ENCODE measurements at places on chromosomes 2 and 18. TPM values are rescaled to one million over a fixed set of nuclear protein-coding genes. Genes with fewer than 3 reads are reported as not detected.

GRCh38 chr2:43759195-43759594, 14.6 kb upstream of the DYNC2LI1 start:
- H3K4me3 ChIP-seq, result no peak overlapping the region
- no peaks in the 10 kb centered on the region for H3K4me1 ChIP-seq
- DNase-seq, result no peak
- H3K27ac ChIP-seq, result no peak overlapping the region

- H3K36me3 ChIP-seq, result no peaks in the 10 kb centered on the region
- DNase-seq, result no peak
- no peak overlapping the region for H3K4me3 ChIP-seq
- no peak overlapping the region for H3K27ac ChIP-seq
- no peaks in the 10 kb centered on the region for H3K27me3 ChIP-seq
- no peaks in the 10 kb centered on the region for H3K4me1 ChIP-seq
These were observed 340.0 kb upstream of the MEX3C start for GRCh38 chr18:51537487-51537886.

- H3K4me3 ChIP-seq, result no peak overlapping the region
- H3K4me1 ChIP-seq, result peaks cover 5% of the 10 kb centered on the region
- H3K36me3 ChIP-seq, result no peaks in the 10 kb centered on the region
- H3K27ac ChIP-seq, result no peak overlapping the region
These were observed 4.7 kb upstream of the CFAP65 start for GRCh38 chr2:219045937-219046550.

DNA sequence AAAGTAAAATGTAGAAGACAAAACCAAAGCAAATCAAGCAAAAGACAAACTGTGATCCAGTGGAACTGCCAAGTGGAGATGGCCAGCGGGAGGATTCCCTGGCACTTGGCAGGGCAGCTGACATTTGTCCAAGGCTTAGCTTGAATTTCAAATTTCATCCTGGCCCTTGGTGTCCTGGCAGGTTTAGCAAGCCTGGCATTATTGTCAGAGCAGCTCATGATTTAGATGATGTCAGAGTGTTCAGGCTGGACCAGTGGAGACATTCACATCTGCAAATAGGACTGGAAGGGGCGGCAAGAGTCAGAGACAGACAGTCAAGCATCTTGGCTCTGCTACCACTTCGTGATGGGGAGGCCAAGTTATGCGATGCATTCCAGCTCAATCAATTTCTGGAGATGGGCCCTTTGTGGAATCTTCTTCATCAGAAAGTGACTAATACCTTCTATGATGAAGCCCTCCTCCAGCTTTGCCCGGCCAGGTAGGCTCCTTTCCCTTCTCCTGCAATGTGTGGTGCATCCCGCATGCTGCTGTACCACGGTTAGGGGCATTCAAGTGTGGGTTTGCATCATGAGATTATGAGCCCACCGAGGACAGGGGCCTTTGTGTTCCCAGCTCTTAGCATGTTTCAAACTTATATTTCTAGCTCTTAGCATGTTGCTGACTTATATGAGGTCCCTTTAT, 199.7 kb downstream of the ANKRD30B start:
- no peak overlapping the region for H3K4me3 ChIP-seq
- no peaks in the 10 kb centered on the region for H3K4me1 ChIP-seq
- no peak for DNase-seq

Gene RBFA
- 26.7 TPM for total RNA-seq

DNA sequence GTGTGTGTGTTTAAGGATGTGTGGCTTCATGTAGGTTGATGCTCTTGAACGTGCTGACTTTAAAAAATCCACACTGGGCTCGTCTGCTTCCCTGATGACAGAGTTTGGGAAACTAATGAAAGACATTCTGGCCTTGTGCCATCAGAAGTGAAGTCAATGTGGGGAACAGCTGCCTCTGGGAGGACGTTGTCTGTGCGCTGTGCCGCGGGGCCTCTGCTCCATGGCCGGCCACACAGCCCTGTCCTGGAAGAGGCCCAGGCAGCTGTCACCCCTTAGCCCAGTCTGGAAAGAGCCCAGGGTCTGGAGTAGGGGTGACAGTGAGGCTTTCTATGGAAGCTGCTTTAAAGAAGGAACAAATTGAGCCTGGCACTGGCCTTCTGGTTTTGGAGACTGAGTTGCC, 155.8 kb downstream of the SH3RF3 start:
- H3K4me1 ChIP-seq, result peaks cover 36% of the 10 kb centered on the region
- H3K27ac ChIP-seq, result no peak overlapping the region
- no peak for DNase-seq
- H3K27me3 ChIP-seq, result no peaks in the 10 kb centered on the region
- H3K4me3 ChIP-seq, result no peak overlapping the region

- H3K36me3 ChIP-seq, result no peaks in the 10 kb centered on the region
- no peak overlapping the region for H3K27ac ChIP-seq
- H3K4me3 ChIP-seq, result no peak overlapping the region
- no peaks in the 10 kb centered on the region for H3K27me3 ChIP-seq
These were observed 79.5 kb downstream of the FAM161A start for GRCh38 chr2:61774351-61774750.

DNA sequence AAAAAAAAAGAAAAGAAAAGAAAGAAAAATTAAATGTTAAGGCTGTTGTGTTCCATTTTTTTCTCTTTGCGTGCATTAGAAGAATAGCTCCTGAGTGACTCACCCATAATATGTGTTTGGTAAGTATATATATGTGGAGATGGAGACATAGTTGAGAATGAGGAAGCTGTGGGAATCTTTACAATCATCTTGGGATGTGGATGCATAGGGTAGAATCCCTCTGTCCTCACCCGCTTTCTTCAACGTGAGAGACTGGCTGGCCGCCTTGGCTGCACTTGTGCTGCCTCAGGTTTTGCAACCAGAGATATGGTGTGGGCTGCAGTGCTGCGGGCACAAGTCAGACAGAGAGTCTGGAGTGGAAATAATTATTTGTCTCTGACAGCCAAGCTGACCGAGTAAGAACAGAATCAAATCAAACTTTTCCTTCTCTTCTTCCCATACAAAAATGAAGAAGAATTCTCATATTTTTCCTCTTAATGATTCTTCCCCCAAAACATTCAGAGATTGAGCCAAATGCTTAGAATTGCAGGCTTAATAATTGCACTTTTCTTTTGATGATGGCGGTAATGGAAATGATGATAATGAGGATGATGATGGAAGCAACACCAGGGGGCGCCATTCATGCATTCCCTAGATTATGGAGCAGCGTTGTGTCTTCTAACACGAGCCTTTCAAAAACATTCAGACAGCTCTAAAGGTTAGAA, 48.5 kb downstream of the SERPINB7 start:
- no peaks in the 10 kb centered on the region for H3K27me3 ChIP-seq
- DNase-seq, result no peak
- no peaks in the 10 kb centered on the region for H3K4me1 ChIP-seq
- no peak overlapping the region for H3K4me3 ChIP-seq
- H3K27ac ChIP-seq, result no peak overlapping the region
- no peaks in the 10 kb centered on the region for H3K36me3 ChIP-seq

DNA sequence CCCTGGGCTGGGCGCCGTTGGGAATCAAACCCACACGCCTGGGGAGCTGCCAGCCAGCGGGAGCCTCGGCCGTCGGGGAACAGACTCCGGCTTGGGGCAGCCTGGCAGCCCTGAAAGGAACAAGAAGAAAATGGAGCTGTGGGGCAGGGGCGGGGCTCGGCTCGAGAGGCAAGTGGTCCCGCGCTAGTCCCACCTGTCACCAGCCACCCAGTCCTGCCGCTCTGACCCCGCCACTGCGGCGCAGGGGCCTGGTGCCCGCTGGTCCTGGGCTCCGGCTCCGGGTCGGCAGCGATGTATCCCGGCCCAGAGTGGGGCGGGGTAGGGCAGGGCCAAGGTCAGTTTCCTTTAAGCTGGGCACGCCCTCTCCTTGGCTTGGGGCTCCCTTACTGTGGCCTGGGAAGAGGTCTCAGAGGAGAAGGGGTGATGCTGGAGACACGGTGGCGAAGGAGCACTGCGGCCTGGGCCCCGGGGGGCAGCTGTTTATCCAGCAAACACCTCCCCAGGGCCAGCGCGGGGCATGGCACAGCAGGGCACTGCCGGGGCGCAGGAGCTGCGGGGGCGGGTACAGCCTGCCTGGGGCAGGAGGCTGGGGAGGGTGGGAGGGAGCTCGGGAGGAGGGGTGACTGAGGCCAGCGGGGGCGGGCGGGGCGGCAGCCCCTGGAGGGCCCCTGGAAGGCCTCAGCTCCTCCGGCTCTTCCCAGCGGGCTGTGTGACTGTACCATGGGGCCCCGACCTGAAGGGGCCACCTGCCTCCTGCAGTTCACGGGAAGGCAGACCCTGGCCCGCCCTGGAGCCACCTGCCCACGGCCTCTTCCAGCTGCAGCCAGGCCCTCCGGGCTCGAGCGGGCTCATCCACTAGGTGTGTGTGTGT, 15.6 kb downstream of the ODC1 start:
- peaks cover 9% of the 10 kb centered on the region for H3K36me3 ChIP-seq
- DNase-seq, result no peak
- peaks cover 12% of the 10 kb centered on the region for H3K4me1 ChIP-seq
- H3K27ac ChIP-seq, result no peak overlapping the region
- H3K4me3 ChIP-seq, result no peak overlapping the region

DNA sequence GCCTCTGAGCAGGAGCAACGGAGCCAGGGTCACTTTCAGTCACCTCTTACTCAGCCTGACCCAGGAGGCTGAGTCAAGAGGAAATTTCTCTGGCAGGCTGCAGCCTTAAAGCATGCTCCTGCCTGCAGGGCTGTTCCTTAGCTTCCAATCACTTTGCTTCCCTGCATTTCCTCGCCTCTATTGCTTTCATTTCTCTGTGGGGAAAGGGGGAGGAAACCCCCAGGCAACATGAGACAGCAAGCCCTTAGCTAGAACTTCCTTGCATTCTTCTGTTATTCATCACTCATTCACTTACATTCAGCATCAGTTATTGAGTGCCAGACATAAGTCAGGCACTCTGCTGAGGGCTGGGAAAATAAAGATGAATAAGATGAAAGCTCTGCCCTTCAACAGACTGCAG, 13.0 kb downstream of the XDH start:
- H3K4me3 ChIP-seq, result no peak overlapping the region
- H3K27ac ChIP-seq, result no peak overlapping the region
- peak; percentile 66 for DNase-seq

Gene ZNF385B
- 5.0 TPM for total RNA-seq

DNA sequence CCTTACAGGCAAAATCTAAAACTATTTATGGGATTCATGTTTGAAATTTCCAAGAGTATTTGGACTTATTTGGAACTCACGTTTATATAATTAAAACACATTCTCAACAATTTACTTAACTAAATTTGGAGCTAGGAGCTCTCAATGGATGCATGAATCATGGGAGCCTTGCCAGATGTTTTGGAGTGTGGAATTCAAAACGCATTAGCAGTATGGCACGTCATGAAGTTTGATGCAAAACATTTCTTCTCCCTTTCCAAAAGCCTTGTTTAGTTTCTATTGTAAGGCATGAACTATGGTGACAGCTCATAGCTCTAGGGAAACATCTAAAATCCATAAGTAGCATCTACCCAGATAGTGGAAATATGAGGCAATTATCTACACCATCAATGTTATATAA, 701.6 kb downstream of the SATB2 start:
- no peaks in the 10 kb centered on the region for H3K27me3 ChIP-seq
- no peaks in the 10 kb centered on the region for H3K4me1 ChIP-seq
- no peak for DNase-seq
- H3K36me3 ChIP-seq, result no peaks in the 10 kb centered on the region
- no peak overlapping the region for H3K27ac ChIP-seq
- no peak overlapping the region for H3K4me3 ChIP-seq

Gene AKAIN1
- total RNA-seq, result not detected

DNA sequence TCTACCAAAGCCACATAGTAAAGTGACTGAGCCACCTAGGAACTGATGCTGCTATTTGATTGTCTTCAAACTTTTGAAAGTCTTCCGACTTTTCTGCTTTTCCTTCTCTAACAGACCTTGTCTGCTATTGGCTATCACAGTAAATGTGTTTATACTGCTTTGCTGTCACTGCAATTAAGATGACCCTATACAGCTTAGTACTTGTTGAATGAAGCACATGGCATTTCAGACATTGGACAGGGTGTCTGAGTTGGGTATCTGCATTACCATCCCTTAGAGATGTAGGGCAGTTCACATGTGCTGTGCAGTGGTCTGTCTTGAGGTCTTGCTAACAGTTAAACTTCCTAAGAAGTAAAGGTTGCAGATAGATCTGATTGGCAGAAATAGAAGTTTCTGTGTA, 3.6 kb downstream of the WDR43 start:
- H3K27ac ChIP-seq, result no peak overlapping the region
- H3K4me1 ChIP-seq, result peaks cover 38% of the 10 kb centered on the region
- H3K27me3 ChIP-seq, result no peaks in the 10 kb centered on the region
- no peak for DNase-seq

Gene RAMP1
- total RNA-seq, result 287 TPM

DNA sequence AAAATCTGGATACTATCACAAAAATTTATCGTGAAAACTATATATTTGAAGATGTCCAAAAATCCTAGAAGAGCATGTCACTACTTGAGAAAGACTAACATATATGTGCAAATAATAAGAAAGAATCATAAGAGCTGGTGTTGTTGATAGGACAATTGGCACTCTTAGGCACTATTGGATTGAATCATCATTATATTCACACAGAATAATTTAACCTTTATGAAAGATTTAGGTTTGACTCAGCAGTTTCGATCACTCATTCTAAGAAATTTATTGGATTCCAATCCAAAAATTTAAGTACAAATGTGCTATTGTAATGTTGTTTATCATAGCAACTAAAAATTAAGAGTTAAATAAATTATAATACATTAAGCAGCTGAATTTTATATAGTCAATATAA, 503.6 kb downstream of the SPAG16 start:
- no peaks in the 10 kb centered on the region for H3K27me3 ChIP-seq
- no peak for DNase-seq
- H3K4me3 ChIP-seq, result no peak overlapping the region
- H3K4me1 ChIP-seq, result no peaks in the 10 kb centered on the region
- no peaks in the 10 kb centered on the region for H3K36me3 ChIP-seq

- peak overlapping the region; percentile 84 for H3K4me3 ChIP-seq
- H3K36me3 ChIP-seq, result peaks cover 28% of the 10 kb centered on the region
- peaks cover 38% of the 10 kb centered on the region for H3K4me1 ChIP-seq
- no peak for DNase-seq
- peak overlapping the region; percentile 85 for H3K27ac ChIP-seq
These were observed 1.1 kb upstream of the DNPEP start for GRCh38 chr2:219388907-219389156.

Gene SOWAHC
- 24.1 TPM for total RNA-seq

DNA sequence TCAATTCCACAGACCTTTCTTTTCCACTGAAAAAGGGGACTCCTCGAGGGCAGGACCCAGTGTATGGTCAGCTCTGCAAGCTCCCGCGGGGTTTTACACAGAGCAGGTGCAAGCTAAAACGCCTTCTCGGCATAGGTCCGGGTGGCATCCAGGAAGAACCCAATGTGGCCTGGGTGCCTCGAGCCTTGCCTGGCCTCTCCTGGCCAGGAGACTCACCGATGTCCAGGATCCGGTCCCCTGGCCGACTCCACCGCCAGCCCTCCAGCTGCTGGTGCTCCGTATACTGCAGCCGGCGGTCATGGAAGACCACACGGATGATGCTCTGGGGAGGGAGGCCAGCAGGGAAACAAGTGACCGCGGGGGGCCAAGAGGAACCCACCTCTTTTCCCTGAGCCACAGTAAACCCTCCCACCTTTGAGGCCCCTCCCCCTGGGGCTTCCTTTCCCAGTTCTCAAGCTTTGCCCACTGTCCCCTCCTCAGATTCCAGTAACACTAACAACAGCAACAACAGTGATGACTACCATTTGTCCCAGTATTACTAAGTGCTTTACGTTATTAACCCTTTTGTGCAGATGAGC, 36.1 kb downstream of the TFCP2L1 start:
- no peaks in the 10 kb centered on the region for H3K4me1 ChIP-seq
- no peaks in the 10 kb centered on the region for H3K36me3 ChIP-seq
- no peaks in the 10 kb centered on the region for H3K27me3 ChIP-seq
- H3K4me3 ChIP-seq, result no peak overlapping the region
- H3K27ac ChIP-seq, result no peak overlapping the region

Gene HTR2B
- 12.1 TPM for total RNA-seq

GRCh38 chr2:170362313-170362870, 184.4 kb downstream of the MYO3B start:
- no peak overlapping the region for H3K4me3 ChIP-seq
- H3K27ac ChIP-seq, result no peak overlapping the region
- H3K36me3 ChIP-seq, result no peaks in the 10 kb centered on the region
- no peak for DNase-seq

Gene WNT6
- total RNA-seq, result 14.3 TPM

Measured in esophagus muscularis mucosa (tissue), 4 donors.